ENCODE measurements at places on chromosomes 12 and 14.
A peak's percentile ranks its signal among the peaks of the same experiment; 100 is the strongest.

GRCh38 chr12:95326445-95326844 is 108.8 kb downstream of the VEZT start:
- no peak for DNase-seq

DNA sequence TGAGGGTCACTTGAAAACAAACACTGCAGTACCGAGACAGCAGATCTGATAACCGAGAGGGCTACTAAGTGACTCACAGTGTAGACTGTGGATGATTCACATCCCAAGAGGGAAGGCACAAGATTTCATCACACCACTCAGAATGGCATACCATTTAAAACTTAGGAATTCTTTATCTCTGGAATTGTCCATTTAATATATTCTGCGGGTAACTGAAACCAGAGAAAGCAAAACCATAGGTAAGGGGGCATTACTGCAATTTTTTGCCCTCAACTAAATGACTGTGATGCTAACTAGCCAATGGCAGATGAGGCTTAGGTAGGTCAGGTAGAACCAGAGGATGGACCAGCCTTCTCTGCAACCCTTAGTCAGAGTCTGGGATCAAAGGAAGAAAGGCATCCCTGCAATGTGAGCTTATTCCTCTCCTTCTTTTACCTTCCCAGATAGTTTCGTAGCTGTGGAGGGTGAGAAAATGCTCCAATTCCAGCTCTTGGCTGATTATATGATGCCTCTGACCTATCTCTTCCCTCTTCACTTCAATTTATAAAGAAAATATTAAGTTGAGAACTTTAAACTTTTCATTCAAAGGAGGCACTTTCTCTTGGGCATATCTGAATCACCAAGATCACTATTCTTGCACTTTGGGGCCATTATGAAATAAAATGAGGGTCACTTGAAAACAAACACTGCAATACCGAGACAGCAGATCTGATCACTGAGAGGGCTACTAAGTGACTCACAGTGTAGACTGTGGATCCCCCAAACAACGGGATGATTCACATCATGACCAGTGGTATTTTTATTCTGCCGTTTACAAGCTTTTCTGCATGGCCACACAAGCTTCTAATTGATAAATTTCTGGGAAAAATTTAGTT is 6.8 kb downstream of the ART4 start:
- peak; percentile 88 for DNase-seq

DNA sequence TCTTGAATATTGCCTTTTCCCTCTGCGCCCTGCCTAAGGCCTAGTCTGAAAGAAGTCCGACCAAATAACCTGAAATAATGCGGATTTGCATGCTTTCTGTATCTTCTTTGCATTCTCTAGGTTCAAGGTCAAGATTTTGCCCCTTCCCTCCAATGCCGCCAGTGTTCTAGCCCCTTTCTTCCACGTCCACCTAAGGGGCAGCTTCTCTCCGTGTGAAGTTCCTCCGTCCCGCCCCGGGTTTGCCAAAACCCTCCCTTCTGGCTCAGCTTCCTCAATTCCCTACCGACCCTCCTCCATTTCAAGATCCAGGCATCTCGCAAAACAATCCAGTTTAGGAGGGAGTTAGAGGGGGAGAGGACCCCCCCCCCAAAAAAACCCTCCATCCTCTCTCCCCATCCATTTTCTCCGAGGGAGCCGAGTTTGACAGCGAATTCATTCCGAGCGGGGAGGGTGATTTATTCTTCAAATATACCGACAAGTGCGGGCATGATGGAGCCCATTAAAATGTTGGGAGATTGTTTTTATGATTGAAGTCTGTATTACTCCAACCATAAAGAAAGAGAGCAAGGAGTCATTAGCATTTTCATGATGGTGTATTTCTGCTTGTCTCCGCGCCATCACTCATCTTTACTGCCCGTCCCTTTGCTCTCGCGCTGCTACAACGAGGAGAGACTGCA is 20.9 kb upstream of the ATP5MC2 start:
- no peak for DNase-seq

- DNase-seq = no peak
These were observed 23.0 kb downstream of the OR10P1 start for GRCh38 chr12:55659486-55660385.

DNA sequence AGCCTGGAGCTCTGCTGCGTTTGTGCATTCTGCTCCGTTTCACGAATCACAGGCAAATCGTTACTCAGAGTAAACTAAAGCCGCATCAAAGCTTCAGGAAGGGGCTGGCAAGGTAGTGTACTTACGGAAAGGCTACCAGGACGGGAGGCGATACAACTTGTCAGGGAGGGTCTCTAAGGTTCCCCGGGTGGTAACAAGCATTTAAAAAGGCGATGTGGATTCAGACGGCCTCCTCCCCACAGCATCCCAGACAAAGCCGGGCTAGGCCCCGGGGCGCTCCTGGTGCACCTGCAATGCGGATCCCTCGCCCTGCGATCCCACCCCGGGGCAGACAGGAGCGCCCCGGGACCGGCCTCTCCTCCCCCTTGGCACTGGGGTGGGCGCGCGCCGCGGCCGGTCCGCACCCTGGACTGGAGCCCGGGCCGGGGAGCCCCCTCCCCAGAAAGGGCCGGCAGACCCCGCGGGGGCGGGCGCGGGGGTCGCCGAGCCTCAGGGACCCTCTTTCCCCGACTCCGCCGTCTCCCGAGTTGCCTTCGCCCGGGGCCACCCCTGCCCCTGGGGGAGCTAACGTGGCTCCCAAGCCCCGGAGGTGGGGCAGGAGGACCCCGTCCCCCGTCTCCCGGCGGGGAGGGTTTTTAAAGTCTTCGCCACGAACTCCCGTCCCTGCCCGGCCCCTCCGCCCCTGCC is 718 bp downstream of the CCDC92 start:
- no peak for DNase-seq

- no peak for DNase-seq
These were observed 4.9 kb upstream of the KIF26A start for GRCh38 chr14:104133496-104133895.
